ENCODE measurements at places on chromosomes 6 and 20.

GRCh38 chr6:4125500-4125899, 9.9 kb downstream of the ECI2 start:
- no peak for DNase-seq

DNA sequence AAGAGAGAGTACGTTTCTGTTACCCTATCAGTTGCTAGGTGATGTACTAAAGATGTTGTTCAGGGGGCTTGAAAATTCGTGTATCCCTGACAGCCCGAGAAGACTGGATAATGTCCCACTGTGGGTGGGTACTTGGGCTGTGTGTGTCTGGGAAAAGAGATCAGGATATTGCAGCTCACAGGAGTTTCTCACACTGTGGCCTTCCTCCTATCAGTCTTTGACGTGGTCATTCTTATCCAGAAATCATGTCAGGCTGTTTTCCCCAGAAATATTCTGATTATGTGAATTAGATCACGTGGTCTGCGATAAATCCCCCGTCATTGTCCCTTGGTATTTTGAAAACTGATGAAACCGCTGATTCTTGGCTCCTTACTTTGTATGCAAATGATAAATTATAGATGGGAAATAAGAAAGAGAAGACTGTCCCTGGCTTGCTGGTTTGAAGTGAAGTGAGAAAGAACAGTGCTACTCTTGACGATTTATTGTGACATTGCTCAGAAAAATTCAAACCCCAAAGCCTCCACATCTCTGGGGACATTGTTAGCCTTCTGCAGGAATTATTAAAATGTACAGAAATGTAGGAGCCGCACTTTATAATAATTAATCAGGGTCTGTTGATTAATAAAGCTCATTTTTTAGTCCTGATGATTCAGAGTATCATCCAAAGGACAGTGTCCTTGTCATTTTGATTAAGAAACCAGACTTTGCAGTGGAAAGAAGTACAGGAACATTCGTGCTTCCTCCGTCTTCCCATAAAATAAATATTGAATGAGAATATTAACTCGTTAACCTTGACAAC, 167.5 kb upstream of the TSHZ2 start:
- DNase-seq, result no peak

DNA sequence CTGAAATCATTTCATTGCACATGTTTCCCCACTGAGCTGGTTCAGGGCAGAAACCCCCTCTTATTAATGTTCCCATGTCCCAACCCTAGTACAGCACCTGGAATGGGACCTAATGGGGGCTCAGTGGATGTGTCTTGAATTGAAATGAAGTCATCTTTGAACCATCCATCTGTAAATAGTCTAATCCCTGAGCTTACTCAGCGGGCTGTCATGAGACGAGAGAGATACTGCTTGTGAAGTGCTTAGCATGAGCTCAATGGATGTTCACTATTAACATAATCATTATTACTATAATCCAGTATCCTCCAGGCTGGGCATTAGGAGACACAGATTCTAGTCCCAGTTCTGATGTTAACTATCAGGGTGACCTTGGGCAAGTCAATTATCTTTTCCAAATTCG, 106.6 kb upstream of the LRFN2 start:
- DNase-seq, result no peak

- DNase-seq, result no peak
These were observed 26.5 kb upstream of the DACT2 start for GRCh38 chr6:168345896-168346754.

DNA sequence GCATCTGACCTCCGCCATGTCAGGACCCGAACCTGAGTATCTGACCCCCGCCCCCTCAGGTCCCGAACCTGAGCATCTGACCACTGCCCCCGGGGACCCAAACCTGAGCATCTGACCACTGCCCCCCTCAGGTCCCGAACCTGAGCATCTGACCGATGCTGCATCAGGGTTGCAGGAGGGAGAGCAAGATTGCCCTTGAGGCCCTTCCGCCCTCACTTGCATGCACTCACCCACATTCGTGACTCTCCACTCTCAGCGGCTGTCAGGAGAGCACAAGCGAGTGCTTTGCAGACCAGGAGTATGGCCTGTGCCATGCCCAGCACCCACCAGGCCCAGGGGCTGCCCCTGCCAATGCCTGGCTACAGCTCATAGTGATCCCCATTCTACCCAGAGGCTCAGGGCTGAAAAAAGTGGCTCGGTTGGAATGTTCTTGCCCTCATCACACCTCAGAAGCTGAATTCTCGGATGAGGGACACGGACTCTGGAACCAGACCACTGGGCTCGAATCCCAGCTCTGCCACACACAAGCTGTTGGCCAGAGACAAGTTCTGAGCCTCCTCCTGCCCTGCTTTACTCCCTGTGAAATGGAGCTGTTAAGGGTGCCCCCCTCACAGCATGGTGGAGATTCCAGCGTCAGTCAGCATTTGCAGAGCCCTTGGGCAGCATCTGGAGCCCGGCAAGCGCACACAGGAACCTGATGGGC, 82.1 kb downstream of the DLL1 start:
- no peak for DNase-seq

GRCh38 chr20:57788936-57789613, 79.3 kb upstream of the PMEPA1 start:
- DNase-seq, result no peak

DNA sequence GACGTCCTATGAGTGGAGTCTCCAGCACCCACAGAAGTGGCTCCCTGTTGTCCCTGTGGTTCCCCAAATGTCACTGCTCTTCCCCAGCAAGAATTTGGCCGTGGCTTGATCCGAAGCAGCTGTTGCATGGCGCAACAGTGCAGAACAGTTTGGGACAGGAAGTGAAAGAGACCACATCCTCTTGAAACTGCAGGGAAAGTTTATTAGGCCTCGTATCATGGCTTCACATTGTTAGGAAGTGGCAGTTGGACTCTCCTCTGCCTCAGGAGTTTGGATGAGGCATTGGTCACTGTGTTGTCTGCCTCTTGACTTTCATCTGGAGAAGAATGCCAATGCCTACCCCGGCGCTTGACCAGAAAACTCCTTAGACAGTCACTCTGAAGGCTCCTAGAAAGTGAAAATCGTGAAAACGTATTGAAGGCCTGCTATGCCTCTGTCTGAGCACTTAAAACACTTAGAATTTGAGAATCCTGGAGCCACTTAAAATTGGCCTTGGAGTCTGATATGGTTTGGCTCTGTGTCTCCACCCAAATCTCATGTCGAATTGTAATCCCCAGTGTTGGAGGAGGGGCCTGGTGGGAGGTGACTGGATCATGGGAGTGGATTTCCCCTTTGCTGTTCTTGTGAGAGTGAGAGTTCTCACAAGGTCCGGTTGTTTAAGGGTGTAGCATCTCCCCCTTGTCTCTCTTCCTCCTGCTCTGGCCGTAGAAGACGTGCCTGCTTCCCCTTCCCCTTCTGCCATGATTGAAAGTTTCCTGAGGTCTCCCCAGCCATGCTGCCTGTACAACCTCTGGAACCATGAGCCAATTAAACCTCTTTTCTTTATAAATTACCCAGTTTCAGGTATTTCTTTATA, 334.9 kb upstream of the JARID2 start:
- DNase-seq, result no peak

DNA sequence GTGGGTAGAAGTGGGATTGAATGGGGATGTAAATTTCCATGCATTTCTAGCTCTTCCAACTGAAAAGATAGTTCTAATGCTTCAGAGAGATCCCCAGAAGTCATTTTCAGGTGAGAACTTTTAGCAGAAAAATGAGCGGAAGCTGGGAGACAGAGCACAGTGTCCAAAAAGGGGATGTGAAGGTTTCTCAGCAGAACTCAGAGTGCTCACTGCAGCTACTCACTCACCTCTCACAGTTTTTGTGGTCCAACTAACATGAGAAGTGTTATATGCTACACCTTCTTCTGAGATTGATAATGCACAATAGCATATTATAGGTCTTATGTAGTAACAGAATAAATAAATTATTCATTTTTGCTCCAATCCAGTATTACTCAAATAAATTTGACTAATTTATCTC, 519.2 kb upstream of the HS3ST5 start:
- DNase-seq, result no peak

DNA sequence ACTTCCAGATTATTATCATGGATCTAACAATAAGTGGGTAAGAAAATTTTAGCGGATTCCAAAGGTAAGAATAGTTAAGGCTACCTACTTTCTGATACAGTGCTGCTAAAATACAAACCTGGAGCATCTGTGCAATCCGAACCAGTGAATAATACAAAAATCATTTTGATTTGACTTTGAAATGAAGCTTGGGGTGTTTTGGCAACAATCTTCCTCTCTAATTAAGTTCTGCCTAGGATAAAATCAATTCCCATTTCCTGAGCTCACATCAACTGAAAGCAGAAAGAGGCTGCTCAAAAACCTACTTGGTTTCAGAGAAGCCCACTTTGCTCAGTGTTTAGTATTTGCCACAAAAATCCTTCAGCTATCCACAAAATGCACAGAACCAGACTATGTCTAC, 18.7 kb upstream of the SH3BGRL2 start:
- no peak for DNase-seq

DNA sequence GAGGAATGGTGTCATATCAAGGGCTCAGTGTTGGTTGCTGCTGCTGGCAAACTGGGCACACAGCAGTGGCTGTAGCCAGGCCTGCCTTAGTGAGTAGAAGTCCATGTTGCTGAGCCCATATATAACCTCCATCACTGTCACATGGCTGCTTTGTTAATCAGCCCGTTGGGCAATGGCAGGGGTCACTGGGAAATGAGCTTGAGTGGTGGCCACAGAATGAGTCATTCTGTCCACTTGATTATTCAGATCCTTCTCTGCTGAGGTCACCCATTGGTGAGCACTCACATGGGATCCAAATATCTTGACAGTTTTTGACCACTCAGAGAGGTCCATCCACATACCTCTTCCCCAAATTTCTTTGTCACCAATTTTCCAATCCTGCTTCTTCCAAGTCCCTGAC, 898.9 kb upstream of the EYS start:
- no peak for DNase-seq

DNA sequence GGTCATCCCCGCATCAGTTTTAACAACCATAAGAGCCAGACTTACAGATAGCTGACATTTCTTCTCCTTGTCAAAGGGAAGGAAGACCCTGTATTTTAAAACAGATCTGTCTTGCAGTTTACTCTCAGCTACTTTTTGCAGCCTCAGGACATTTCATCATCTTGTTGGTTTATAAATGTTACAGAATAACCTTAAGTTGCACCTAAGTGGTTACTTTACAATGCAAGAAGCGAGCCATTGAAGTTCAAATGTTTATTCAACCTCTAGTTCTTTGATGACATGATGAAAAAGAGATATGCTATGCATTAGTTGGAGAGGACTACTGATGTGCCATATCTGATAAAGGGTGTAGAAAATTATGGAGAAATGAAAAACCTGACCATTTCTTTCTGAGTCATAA, 187.9 kb upstream of the COL21A1 start:
- DNase-seq, result no peak

DNA sequence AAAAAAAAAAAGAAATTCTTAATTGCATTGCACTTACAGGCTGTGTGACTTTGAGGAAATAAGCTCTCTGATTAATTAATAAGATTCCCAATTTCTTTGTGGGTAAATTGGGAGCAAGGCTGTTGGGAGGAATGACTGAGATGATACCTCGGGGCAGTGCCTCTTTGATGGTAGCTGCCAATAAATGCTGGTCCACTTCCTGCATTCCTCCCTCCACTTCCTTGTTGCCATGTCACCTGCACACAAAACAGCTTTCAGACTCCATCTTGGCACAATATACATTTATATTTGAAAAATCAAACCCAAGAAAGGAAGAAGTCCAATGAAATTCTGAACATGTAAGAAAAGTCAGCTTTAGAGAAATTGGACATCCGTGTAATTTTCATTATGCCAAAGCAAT, 45.1 kb downstream of the MTHFD1L start:
- no peak for DNase-seq

DNA sequence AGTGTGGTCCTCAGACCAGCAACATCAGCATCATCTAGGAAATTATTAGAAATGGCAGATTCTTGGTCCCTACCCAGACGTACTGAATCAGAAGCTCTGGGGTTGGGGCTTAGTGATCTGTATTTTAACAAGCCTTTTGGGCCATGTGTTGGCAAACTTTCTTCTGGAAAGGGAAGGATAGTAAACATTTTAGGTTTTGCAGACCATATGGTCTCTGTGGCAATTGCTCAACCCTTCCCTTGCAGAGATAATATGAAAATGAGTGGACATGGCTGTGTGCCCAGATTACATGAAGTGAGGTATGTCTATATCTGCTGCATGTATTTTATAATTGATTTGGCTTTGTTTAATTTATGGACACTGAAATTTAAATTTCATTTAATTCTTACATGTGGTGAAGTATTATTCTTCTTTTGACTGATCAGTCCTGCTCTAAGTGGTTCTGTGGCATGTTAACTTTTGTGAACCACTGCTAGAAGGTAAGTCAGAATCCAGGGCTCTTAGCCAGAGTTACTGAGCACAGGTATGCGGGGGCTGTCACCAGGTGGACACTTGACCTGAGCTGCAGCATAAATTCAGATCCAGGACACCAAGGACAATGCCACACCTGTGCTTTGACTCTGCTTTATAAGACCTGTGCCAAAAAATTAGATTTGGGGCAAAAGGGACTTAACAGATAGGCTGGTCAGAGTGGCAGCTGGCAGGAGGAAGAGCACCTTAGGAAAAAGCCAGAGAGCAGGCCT, 43.2 kb downstream of the LY86 start:
- no peak for DNase-seq

- DNase-seq, result no peak
These were observed 301.9 kb downstream of the TFAP2A start for GRCh38 chr6:10112871-10113549.

DNA sequence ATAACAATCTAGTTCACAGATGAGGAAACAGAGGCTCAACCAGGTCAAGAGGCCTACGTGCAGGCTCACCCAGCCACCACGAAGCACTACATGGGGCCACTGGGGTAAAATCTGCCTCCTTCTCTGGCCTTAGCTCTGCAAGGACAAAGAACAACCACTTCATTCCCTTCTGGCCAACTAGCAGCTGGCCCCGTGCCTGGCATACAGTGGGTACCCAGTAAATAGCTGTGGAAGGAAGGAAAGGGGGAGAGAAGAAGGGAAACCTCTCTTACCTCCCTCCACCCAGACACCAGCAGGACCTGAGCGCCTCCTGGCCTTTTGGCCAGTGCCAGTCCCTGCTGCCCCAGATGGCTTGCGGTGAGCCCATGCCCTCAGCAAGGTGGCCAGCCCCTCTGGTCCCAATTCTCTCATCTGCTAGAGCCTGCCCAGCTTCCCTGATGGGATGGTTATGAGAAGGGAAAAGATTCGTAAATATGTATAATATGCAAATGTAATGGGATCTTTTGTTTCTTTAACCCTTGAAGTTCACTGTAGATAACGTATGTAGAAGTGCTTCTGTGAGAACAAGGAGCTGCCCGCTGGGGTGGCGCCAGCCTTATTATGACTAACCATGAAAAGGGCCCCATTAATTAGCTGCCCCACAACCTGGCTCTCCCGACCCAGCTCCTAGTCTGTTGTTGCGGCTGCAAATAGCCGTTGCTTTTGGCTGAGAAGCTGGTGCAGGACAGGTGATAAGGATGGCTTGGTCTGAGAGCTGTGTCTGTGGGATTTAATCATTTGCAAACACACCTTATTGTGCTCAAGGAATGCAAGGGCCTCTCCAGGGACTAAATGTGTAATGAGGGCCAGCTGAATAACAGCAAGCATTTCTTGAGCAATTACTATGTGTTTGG, 62.0 kb downstream of the DLGAP4 start:
- no peak for DNase-seq
